CD4-positive, alpha-beta memory T cell (primary cell): ENCODE measurements at places on chromosomes 6 and 20.

DNA sequence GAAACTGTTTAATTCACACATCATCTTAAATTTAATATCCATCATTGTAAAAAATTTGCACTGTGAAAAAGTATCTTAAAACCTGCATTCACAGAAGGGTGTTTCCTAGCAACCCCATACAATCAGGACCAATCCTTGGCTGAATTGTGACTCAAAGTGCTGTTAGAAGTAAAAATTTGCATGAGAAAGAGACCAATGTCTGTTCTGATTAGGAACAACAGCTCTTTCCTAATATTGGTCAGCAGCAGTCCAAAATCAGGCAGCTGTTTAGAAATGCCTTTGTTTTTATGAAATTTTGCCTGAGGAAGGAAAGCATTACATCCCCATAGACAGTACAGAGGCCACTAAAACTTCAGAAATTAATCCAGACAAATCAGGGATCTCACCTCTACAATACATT is 987.0 kb downstream of the HACE1 start:
- DNase-seq, result no peak

DNA sequence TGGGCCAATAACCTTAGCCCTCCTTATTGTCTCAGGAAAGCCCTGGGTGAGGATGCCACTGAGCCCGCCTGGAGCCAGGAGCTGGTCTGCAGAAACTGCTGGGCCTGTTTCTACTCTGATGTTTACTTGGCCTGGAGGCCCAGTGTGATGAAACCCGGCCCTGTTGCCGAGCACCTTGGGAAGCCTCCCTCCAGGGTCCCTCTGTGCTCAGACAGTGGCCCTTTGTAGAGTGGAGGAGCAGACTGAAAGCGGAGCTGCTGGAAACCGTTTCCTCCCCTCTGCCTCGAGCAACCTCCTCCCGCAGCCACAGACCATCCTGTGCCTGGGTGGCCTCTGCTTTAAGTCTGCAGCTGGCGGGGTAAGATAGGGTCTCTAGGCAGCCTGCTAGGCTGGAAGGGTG is 84.1 kb upstream of the EPB41L1 start:
- no peak for DNase-seq

DNA sequence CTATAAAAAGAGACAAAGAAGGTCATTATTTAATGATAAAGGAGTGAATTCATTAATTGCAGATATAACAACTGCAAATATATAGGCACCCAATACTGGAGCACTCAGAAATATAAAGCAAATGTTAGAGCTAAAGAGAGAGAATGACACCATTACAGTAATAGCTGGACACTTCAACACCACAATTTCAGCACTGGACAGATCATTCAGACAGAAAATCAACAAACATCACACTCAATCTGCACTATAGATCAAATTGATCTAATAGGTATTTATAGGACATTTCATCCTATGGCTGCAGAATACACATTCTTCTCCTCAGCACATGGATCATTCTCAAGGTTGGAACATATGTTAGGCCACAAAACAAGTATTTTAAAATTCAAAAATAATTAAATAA is 72.7 kb downstream of the MAP7 start:
- DNase-seq, result no peak

DNA sequence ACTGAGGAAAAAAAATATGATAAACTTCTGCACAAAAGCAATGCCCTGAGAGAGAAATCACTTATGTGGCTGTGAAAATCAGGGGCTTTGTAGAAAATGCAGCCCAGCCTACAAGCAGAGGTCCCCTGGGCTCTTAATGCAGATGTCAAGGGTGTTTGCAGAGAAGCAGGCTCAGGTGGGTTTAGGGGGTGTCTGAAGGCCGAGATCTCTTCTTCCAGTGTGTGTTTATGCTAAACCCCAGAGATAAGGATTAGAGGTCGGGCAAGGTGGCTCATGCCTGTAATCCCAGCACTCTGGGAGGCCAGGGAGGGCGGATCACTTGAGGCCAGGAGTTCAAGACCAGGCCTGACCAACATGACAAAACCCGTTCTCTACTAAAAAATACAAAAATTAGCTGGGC is 78.5 kb downstream of the TMEM242 start:
- DNase-seq, result no peak

GRCh38 chr6:89323511-89323971 is 8.4 kb upstream of the GABRR2 start:
- DNase-seq, result no peak

DNA sequence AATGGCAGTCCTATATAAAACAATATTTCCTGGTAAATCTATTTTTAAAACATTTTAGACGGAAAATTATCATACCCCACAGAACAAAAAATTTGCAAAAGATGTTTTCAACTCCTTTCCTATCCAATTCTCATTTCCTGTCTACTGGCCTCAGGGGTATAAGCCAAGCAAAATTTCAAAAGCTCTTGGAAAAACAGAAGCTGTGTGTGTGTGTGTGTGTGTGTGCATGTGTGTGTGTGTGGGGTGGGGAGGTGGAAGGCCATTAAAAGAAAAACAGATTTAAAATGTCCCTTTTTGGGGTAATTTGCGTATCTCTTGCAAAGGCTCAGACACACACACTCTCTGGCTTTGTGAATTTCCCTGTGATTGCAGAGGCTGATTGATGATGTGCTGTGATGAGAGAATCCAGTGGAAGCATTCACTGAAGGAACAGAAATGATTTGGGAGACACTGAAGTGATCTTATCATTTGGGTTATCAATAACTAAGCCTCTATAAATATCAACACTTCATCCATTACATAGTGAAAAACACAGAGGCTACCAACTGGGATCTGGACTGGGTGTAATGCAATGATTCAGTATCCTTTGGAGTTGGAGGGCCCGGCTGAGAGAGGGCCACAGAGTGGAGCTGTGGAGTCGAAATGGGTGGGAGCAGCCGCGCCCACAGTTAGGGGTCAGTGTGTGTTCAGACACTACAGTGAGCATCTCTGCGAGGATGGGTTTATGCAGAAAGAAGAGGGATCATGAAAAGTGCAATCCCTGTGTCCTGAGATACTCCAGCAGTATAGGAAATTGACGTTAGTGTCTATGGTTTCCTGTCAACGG is 106.8 kb upstream of the PREP start:
- DNase-seq, result no peak

DNA sequence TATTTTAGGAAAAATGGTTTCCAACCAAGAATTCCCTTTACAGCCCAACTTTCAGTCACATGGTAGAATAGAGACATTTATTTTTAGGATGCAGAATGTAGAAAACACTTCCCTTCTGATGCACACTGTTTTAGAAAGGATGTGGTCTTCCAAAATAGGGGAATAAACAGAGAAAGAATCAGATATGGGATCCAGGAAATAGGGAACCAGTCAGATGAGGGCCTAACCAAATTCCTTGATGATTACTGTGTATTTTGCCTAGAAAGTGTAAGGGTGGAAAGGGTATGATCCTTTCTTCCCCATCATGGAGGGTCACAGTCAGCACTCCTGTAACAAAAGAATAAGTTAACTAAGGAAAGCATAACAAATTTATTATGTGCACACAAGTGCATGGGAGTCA is 27.4 kb downstream of the SLX4IP start:
- no peak for DNase-seq

GRCh38 chr6:98295515-98296175 is 538.7 kb upstream of the POU3F2 start:
- DNase-seq, result no peak

GRCh38 chr6:74969591-74970267 is 236.1 kb downstream of the COL12A1 start:
- DNase-seq, result no peak

DNA sequence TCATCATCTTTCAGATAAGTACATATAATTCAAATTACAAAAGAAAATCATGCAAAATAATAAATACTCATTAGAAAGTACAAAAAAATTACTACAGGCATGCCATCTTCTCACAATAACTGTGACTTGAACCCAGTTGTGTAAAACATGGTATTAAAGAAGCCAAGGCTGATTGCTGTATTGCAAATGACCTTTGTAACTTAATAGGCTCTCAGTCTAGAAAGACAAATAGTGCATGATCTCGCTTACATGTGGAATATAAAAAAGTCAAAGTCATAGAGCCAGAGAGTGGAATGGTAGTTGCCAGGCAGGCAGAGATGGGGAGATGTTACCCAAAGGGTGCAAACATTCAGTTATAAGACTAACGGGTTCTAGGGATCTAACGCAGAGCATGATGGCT is 626.1 kb downstream of the COL12A1 start:
- DNase-seq, result no peak

- no peak for DNase-seq
Observed at GRCh38 chr6:167487749-167488664, 163.1 kb downstream of the TTLL2 start.

DNA sequence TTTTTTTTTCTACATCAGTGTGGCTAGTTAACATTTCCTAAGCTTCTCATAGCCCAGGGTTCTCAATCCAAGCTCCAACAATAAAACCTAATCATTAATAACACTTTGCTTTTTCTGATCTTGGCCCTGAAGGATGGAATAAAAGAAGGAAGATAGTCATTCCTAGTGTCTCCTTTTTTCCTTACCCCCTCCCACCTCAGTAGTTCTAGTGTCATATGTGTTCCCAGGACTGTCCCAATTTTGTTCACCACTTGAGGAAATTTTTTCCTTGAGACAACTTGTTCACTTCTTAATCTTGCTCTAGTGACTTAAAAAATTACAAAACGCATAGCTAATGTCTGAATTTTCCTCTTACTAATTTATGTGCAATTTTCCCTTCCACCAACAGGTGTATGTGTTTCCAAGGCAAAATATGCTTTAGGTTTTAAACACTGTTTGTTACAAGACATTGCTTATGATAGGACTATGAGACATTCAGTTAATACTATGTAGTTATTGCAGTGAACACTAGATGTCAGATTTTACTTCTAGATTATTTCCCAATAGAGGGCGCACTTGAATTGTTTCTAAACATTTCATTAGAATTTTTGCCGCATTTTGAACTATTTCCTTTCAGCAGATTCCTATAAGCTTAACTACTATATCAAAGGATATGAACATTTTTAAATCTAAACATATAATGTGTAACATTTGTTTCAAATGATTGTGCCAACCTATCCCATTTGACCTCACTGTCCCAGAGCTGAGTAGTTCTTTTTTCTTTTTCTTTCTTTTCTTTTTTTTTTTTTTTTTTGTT is 18.5 kb upstream of the C6orf141 start:
- peak; percentile 29 for DNase-seq

- DNase-seq, result no peak
Observed at GRCh38 chr6:127717384-127717783, 140.4 kb downstream of the C6orf58 start.

GRCh38 chr6:85049282-85049681 is 284.9 kb upstream of the TBX18 start:
- no peak for DNase-seq

- no peak for DNase-seq
Observed at GRCh38 chr6:39086294-39086693, 28.7 kb downstream of the SAYSD1 start.

- DNase-seq, result no peak
Observed at GRCh38 chr20:64260239-64260638, 4.7 kb downstream of the PCMTD2 start.

DNA sequence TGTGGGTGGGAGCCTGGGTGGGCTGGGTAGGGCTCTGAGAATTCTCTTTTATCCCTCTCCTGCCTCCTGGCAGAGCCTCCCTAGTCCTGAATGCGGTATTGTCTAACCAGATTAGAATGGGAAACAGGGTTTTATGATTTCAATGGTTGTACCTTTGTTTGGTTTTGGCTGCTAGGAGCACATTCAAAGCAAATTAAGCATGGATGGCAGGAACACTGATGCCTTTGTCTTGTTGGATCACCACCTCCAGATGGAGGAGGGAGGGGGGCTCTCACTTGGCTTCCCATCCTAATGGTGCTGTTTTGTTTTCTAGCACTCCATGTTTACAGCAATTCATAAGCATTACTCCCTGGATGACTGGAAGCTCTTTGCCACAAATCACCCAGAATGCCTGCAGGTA is 11.6 kb downstream of the GMPR start:
- DNase-seq, result no peak

GRCh38 chr20:62925420-62926228 is 681 bp downstream of the DIDO1 start:
- peak; percentile 49 for DNase-seq

GRCh38 chr20:21529863-21530262 is 16.0 kb upstream of the NKX2-2 start:
- no peak for DNase-seq

GRCh38 chr6:47787620-47788497 is 6.0 kb downstream of the OPN5 start:
- DNase-seq, result peak; percentile 47
